ENCODE measurements at places on chromosomes 1 and 21.
A peak's percentile ranks its signal among the peaks of the same experiment; 100 is the strongest.

- DNase-seq, result peak; percentile 20
Observed at GRCh38 chr1:32249831-32250525, 1.1 kb upstream of the LCK start.

GRCh38 chr21:34035619-34036354 lies 37.6 kb upstream of the MRPS6 start:
- DNase-seq, result no peak

- no peak for DNase-seq
Observed at GRCh38 chr1:177798614-177799013, 171.2 kb downstream of the SEC16B start.

GRCh38 chr1:3107201-3107600 lies 38.2 kb downstream of the PRDM16 start:
- DNase-seq, result no peak

- DNase-seq, result no peak
Observed at GRCh38 chr1:11653861-11654136, 430 bp downstream of the FBXO2 start.

DNA sequence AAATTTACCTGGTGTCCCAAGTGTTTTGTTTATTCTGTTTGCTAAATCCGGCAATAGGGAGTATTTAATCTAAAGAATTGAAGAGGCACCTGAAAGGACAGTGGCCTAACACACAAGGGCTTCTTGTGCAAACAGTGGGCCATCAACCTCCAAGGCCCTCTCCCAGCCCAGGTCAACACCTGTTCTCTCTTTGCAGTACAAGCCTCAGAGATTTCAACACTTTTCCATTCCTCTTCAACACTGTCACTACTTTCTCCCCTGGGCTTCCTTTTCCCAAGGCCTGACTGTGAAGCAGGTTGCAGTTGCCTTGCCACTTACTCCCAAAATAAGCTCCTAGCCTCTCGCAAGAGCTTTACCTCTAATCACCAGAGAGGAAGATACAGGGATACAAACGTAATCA lies 3.2 kb upstream of the SNAPIN start:
- no peak for DNase-seq

DNA sequence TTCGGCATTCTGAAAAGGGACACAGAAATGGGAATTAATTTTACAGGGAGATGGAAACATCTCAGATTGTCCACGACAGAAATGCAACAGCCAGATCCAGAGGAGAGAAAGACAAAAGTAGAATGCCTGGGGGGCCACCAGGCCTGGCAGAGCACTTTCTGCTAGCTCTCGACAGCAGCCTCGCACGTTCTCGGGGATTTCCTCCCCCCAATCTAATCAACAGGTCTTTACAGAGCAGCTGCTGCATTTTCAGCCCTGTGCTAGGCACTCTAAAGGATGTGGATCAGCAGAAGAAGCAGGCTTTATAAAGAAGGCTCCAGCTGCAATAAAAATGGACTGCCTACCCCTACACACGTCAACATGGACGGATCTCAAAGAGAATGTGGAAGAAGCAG lies 10.6 kb downstream of the CSRP1 start:
- DNase-seq, result no peak

DNA sequence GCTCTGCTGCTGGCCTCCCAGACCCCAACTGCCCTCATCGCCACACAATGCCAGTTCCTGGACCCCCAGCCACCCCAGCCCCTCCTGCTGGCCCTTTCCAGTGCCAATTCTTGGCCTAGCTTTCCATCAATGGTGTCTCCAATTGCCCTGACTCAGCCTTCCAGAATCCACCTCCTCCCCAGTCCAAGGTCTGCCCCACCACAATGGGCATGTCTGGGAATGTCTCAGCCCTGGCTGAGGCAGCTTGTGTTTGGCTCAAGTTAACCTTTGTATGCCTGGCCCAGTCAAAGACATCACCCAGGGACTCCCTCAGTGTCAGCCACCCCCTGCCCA lies 16.4 kb downstream of the ALDH4A1 start:
- peak; percentile 60 for DNase-seq

GRCh38 chr1:14568716-14569355 lies 29.6 kb upstream of the KAZN start:
- peak; percentile 57 for DNase-seq

DNA sequence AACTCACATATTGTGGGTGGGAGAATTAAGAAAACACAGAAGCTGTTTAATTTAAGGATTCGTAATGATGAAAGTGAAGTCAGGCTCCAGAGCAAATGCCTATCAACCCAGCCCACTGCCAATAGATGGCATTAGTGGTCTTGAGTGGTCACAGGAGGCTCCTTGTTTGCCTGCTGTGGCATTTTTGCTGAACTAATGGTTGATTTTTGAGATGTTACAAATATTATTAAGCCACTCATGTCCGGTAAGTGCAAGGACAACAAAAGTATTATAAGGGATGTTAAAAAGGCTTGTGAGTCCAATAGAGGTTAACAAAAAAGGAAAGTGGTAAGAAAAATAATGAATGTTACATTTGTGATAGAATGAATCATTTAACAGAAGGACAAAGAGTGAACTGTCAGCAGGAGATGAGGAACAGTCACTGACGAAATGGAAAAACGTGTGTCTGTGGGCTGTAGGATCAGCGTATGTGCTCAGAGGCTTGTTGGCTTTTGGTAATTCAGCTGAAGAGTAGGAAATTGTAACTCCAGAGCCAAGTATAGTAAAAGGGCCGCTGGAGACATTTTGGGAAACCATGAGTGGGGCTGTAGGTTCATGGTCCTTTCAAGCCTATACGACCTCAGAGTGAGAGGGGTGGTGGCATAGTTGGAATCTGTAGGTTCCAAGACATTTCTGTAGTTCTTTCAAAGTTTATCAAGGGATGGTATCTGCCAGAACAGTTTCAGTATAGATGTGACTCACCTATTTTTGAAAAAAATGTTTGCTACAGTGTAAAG lies 11.2 kb downstream of the SFT2D2 start:
- no peak for DNase-seq

- DNase-seq, result no peak
Observed at GRCh38 chr1:21773585-21773984, 9.4 kb downstream of the USP48 start.

GRCh38 chr21:38475519-38475918 lies 22.8 kb downstream of the ERG start:
- DNase-seq, result no peak

GRCh38 chr1:162228586-162228985 lies 148.1 kb downstream of the SPATA46 start:
- DNase-seq, result no peak

- no peak for DNase-seq
Observed at GRCh38 chr1:176539018-176539417, 76.0 kb downstream of the PAPPA2 start.

- DNase-seq, result no peak
Observed at GRCh38 chr1:43171312-43171875, 696 bp downstream of the EBNA1BP2 start.

DNA sequence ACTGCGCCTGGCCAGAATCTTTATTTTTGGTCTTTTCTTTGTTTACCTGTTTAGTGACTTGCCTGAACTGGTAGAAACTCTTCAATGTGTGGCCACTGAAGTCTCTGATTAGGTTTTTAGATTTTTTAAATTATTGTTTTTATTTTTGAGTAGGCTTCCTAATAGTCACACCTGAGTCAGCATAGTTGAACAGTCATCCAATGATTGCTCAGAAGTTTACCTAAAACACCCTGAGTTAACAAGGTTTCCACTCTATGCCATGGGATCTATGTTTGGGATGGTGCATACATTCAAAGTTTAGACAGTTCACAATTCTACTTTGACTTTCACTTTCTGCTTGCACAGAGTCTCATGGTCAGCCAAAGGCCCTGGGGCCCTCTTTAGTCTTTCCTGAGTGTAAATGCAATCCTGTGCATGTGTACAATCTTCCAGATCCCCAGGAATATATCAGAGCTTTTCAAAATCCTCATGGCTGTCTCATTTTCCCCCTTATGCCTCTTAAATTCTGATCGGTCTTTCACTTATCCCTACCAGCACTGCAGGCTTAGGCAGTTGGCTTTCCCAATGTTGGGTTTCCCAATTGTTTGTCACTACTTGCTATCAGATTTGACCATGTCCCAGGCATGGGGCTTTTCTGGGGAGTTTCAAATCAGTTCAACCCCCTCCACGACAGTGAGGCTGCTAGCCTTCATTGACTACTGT lies 114.4 kb upstream of the RAB3GAP2 start:
- no peak for DNase-seq

DNA sequence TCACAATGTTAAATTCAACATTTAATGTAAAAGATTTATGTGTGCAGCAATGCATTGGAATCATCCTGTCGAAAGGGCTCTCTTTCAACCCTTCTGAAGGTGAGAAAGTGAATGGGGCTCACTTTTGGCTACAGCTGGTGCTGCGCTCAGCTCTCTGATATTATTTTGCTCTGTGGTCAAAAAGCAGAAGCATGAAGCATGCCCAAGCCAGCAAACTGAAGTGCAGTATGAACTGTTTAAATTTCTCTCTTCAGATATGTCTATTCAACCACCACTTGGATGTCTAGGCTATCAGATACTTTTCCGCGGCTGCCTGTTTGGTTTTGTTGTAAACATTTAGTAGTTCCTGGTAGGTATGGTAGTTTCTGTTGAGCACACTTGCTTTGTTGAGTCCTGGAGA lies 216.9 kb upstream of the TMPRSS15 start:
- no peak for DNase-seq

GRCh38 chr1:86811142-86811924 lies 102.6 kb downstream of the SELENOF start:
- DNase-seq, result no peak

DNA sequence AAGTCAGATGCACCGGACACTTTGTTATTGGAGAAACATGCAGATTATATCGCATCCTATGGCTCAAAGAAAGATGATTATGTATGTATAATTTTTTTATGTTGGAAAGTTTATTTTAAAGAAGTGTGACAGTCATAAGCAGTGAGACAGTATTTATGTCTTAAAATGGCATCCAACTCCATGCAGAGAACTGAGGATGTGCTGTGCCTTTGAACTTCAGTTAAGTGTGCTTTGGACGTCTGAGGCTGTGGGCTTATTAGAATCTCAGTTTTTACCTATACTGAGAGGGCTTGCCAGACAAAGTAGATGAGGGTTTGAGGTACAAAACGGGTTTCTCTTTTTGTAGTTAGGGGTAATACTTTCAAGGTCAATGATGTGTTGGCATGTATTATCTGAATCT lies 1.5 kb downstream of the RABGGTB start:
- no peak for DNase-seq

- peak; percentile 41 for DNase-seq
Observed at GRCh38 chr1:28775121-28775942, 36.6 kb upstream of the OPRD1 start.

- DNase-seq, result no peak
Observed at GRCh38 chr1:109898842-109899241, 11.8 kb upstream of the CSF1 start.

GRCh38 chr1:17653728-17654351 lies 101.3 kb upstream of the ACTL8 start:
- peak; percentile 37 for DNase-seq

- no peak for DNase-seq
Observed at GRCh38 chr1:6048179-6048867, 2.6 kb downstream of the KCNAB2 start.

DNA sequence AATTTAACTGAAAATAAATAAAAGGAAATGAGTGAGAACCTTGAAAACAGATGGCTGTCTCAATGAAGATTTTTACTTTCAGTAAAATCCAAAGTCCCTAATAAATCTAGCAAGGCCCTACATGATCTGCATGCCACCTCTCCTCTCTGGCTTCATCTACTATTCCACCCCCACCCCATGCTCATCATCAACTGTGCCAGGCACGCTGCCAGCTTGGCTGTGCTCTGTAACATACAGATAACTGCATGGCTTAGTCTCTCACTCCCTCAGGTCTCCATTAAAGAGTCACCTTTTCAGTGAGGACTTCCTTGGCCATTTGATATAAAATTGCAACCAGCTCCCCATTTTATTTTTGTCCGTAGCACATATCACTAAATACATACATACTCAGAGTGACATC lies 26.7 kb downstream of the RGSL1 start:
- DNase-seq, result no peak

DNA sequence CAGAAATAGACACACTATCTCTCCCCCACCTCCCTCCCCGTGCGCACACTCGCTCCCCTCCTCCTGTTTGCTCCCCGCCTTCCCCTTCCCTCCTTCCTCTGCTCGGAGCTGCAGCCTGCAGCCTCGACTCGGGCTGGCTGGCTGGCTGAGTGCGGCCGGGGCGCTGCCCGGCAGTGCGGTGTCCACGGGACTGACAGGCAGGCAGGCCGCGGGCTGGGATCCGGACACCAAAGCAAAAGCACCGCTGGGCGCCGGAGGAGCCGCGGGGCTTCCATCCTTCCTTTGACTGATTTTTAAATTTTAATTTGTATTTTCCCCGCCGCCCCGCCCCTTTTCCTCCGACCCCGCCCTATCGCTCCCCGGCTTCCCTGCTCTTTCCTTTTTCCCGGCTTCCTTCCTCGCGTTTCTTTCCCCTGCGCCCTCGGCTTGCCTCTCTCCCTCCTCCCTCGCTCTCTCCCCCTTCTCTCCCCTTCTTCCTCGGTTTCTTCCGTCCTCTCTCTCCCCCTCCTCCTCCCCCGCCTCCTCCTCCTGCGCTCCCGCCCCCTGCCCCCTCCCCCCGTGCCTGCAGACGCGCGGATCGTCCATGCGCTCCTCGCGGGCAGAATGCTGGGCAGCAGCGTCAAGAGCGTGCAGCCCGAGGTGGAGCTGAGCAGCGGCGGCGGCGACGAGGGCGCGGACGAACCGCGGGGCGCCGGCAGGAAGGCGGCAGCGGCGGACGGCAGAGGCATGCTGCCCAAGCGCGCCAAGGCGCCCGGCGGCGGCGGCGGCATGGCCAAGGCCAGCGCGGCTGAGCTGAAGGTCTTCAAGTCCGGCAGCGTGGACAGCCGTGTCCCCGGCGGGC lies 109.4 kb downstream of the NAV1 start:
- peak; percentile 85 for DNase-seq

DNA sequence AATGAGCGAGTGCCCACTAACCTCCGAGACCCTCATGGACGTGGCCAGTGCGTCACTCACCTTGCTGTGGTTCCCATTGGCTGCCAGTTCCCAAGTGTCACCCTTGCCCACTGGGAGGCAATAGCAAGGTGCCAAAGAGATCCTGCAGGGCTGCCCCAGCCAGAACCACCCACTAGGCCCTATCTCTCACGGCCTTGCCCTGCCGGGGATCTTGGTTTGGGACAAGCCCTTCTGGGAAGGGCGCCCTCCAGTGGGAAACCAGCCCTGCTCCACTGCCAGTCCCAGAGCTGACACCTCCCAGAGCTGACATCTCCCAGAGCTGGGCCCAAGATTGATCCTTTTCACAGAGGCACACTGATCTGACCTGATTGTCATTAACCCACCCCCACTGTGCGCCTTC lies 2.1 kb upstream of the SELENON start:
- DNase-seq, result no peak
